AG20443 (cell line): ENCODE measurements at places on chromosomes 11 and 22.

DNA sequence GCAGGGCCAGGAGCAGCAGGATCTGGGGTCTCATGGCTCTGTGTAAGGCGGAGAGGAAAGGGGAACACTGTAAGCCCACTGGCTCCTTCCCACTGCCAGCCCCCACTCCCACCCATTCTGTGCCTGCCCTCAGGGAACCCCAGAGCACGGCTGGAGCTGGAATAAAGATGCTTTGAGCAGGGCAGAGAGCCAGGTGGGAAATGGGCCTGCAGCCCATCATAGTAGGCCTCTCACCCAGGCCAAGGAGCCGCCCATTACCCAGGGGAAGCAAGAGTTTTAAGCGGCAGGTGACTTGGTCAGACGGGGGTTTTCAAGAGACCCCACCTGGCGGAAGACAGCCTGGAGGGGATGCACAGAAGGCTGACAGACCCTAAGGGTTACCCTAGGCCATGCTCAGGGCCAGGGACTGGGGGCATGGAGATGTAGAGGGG lies 4.6 kb downstream of the LRRC32 start:
- DNase-seq = no peak

GRCh38 chr11:118111019-118111743 lies 24.4 kb upstream of the SMIM35 start:
- DNase-seq = no peak

GRCh38 chr22:32528316-32528715 lies 53.7 kb downstream of the FBXO7 start:
- DNase-seq = no peak

- no peak for DNase-seq
Measured at GRCh38 chr11:85094795-85095194, 532.3 kb downstream of the DLG2 start.

DNA sequence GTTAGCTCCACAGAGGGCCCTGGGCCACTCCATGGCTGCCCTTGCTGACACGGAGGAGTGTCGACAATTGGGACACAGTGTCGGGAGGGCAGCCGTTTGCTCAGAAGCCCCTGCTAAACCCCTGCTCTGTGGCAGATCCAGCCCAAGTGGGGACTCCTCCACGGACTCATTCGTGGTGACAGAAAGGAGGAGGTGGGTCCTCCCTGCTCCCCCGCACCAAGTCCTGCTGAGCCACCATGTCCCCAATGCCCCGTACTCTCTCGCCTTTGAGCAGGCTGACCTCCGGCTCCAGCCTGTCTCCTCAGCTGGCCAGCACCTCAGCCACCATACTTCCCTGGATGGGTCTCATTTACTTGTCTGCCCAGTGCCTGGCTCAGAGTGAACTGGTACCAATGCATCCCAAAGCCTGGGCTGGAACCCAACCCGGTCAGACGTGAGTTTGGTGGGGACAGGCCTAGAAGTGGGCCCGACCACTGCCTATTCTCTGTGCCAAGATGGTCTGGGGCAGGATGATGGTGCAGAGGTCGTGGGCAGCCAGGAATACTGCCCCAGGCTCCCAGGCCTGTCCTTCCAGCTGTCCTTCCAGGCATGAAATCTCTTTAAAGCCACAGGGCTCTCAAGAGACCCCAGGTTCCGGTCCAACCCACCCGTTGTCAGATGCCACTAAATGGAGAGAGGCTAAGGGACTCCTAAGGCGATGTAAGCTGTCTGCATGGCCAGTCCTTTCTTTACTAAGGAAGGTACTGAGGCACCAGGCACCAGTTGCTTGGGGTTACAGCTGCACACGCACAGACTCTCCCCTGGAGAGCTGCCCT lies 4.3 kb downstream of the CBX6 start:
- DNase-seq = no peak

DNA sequence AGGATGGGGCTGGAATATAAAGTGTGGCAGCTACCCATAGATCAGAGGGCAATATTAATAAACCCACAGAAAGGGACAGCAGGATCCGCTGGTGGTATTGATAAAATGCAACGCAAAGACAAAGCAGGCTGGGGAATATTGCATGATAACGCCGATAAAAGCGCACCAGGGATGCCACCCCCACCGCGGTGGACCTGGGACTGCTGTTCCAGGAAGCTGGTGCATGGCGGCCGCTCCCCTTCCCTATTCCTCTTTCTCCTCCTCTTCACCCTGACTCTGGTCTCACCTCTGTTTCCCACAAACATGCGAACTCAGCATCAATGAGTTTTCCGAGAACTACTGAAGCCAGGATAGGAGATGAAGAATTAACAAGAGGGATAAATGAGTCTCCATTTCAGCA lies 20.2 kb downstream of the SPATA19 start:
- DNase-seq = no peak

DNA sequence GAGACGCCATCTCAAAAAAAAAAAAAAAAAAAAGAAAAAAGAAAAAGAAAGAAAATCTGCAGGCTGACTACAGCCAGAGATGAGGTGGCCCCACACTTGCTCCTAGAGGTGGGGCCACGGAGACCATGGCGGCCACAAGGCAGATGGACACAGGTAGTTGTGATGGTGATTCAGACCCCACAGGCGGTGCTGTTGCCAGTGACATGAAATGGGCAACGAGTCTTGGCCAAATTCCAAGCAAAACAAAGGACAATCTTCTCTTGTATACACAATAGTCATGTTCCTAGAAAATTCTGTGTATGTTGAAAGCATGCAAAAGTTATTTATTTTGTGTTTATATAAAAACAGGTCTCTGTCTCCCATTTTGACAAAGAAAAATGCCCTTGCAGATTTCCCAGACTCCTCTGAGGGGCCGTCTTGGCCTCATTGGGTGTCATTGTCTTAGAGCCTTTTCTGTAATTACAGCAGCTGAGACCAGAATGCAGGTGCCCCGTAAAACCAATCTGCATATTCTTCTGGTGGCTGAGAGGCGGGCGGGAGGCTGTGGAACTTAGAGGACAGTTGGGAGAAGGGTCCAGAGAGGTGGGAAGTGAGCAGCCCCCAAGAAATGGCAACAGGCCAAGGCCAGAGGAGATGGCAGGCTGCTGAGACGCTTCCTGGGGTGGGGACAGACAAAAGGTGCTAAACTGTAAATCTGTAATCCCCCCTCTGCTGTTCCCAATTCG lies 22.5 kb upstream of the DAGLA start:
- DNase-seq = no peak

GRCh38 chr11:84069048-84069447 lies 782.9 kb upstream of the CCDC90B start:
- DNase-seq = no peak

DNA sequence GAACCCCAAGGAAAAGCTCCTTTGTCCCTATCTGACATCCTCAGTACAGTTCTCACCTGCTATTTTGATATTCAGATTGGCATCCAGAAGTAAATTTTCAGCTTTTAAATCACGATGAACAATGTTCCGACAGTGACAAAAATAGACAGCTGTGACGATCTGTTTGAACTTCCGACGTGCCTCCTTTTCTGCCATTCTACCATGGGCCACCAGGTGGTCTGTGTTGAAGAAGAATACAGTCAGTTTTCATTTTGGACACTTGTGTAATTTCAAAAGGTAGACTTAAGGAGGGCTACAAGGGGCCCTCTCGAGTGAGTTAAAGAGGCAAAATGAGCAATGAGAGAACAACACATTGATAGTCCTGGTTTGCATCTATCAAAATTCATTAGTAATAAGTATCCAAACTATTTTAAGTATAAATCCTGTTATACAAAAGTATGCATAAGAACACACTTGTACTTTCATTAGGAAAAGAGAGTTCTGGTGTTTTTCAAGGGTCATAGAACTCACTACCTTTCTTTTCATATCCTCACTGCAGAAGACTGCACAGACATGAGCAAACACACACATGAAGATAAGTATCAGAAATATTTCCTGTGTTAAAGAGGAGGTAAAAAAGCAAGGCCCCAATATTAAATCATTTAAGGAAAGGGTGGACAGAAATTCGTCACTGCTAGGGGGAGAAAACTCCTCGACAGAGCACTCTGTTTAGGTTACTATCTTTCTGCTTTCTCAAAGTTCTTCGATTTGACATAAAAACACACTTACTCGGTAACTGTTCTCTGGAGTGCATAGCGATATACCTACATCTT lies 89.9 kb upstream of the APOA1 start:
- DNase-seq = no peak

DNA sequence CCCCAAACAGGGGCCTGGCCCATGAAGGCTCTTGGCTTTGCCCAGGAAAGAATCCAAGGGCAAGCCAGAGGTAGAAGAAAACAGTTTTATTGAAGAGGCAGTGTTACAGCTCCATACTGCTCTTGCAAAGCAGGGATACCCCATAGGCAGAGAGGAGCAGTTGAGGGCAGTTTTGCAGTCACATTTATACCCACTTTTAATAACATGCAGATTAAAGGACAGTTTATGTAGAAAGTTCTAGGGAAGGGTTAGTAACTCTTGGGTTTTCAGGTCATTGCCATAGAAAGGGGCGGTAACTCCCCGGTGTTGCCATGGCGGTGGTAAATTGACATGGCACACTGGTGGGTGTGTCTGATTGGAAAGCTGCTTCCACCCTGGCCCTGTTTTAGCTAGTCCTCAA lies 80.5 kb upstream of the GNAZ start:
- DNase-seq = no peak

DNA sequence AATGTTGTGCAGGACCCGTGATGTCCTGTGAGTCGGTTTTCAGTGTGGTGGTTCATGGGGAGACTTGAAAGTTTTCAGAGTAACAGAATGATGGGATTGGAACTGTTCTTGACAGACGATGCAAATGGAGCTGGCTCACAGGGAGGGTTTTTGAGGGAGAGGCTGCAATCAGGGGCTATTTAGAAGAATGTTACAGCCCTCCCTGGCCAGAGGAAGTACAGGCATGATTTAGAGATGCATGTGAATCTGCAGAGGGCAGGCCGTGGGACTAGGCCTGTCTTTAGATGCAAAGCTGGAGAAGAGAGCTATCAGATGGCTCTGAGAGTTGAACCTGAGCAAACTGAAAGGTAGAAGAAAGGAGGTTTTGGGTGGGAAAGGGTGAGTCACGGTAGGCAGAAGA lies 74.6 kb upstream of the YWHAH start:
- DNase-seq = no peak

GRCh38 chr22:31291481-31292235 lies 630 bp downstream of the PIK3IP1 start:
- no peak for DNase-seq

- DNase-seq = no peak
Measured at GRCh38 chr11:134223121-134223520, 646 bp downstream of the NCAPD3 start.

DNA sequence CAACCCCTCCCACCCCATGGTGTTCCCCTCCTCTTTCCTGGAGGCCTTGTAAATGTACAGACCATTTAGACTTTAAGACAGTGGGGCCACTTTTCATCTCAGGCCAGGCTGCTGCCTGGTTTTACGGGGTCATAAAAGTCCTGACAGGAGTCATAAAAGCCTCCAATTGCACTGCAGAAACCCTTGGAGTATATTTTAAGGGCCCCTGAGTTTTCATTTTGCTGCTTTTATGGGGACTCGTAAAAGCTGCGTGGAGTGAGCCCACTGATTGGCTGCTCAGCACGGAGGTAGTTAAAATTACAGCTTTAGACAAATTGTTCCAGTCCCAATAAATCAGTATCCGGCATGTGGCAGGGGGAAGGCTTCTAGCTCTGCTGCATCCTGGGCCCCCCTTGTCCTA lies 627.6 kb downstream of the NTM start:
- no peak for DNase-seq

DNA sequence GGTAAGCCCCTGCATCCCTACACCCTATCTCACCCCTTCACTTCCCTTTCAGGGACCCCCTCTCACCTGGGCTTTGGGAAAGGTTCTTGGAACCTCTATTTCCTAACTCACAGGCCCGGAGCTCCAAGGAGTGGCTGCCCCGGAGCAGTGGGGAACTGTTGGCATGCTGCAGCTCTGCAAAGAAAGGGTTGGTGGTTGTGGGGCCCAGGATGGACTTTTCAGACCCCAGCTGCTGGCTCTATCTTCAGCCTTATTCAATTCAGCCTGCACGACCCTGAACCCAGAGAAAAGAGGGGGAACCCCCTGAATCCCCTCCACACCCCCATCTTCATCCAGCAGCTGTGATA lies 10.0 kb downstream of the ROBO4 start:
- no peak for DNase-seq

DNA sequence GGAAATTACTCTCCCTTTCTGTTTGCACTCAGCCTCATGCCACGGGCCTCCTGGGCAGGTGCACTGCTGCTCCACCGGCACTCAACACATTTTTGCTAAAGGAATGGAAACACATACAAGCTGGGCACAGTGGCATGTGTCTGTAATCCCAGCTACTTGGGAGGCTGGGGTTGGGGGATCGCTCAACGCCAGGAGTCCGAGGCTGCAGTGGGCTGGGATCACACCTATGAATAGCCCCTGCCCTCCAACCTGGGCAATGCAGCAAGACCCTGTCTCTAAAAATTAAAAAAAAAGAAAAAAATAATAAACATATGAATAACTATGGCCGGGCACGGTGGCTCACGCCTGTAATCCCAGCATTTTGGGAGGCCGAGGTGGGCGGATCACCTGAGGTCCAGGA lies 30.6 kb downstream of the RRP7A start:
- DNase-seq = no peak

DNA sequence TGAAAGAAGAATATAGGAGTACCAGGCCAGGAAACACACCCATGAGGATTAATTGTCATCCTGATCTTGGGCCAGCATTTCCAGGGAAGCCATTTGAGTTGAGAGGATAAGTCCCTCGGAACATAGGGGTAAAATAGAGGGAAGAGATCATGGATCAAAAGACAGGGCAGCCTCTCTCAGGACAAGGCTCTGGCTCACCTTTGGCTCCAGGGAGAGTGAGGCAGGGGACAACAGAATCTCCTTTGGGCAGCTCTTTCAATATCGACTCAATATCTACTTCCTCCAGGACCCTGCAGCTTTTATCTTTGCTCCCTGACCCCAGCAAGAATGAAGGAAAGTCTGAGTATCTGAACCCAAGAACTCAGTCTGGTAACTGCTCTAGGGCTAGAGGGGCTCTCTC lies at the start of gene OR2AG1:
OR2AG1 (plus strand) TSS at position 301 of the 400 bp plus-strand sequence. CDS start 2,018 bp downstream, outside the sequence.
- DNase-seq = no peak

DNA sequence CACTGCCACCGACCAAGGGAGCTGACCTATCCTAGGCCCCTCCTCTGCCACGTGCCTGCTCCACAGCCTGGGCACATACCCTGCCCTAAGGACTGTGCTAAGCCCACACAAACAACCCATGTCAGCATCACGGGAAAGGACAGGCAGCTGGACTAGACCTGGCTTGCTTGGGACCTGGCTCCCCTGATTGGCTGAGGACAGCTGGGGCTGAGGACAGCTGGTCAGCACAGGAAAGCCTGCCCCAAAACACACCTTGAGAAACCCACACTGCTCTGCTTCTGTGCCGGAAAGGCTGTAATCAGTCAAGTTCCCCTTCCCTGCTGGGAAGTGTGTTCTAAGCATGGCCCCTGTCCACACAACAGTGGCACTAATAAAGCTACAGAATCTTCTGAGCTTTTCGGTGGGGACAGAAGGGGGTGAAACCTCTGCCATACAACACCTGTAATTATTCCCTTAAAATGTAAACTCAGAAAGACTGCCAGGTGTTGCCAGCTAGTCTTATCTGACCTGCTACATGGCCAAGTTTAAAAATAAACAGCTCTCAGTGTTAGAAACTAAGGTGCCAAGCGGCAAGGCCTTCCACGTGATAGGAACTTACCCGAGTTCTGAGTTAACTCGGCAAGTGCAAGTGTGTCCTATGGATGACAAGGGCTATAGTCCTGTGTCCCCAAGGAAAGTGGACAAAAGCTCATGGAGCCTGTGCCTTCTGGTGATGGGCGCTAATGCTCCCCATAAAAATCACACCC lies 35.7 kb upstream of the ARFGAP3 start:
- DNase-seq = no peak

GRCh38 chr22:42996646-42997365 lies 18.1 kb downstream of the PACSIN2 start:
- DNase-seq = no peak

GRCh38 chr11:1573077-1573902 lies 1.2 kb upstream of the DUSP8 start:
- DNase-seq = no peak
